Fibroblast of gingiva (primary cell): ENCODE measurements at places on chromosomes 2 and 18.
A peak's percentile ranks its signal among the peaks of the same experiment; 100 is the strongest.

DNA sequence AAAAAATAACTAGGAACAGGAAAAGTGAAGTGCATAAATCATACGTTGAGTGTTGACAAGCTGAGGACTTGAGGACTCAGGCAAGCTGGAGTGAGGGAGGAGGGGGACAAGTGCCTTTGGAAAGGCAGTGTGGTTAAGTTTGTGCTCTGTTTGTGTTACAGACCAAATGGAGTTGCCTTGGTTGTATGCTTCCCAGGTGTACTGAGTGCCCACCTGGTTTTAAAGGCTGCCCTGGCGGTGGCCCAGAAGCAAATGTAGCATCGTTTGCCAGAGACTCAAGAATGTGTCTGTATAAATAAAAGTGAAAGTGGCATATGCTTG is 240.9 kb downstream of the PRKCE start:
- DNase-seq: no peak

GRCh38 chr18:48713309-48713708 is 174.5 kb downstream of the CTIF start:
- DNase-seq: no peak

- peak; percentile 53 for DNase-seq
Measured at GRCh38 chr2:30511122-30512083, 64.4 kb downstream of the LCLAT1 start.

DNA sequence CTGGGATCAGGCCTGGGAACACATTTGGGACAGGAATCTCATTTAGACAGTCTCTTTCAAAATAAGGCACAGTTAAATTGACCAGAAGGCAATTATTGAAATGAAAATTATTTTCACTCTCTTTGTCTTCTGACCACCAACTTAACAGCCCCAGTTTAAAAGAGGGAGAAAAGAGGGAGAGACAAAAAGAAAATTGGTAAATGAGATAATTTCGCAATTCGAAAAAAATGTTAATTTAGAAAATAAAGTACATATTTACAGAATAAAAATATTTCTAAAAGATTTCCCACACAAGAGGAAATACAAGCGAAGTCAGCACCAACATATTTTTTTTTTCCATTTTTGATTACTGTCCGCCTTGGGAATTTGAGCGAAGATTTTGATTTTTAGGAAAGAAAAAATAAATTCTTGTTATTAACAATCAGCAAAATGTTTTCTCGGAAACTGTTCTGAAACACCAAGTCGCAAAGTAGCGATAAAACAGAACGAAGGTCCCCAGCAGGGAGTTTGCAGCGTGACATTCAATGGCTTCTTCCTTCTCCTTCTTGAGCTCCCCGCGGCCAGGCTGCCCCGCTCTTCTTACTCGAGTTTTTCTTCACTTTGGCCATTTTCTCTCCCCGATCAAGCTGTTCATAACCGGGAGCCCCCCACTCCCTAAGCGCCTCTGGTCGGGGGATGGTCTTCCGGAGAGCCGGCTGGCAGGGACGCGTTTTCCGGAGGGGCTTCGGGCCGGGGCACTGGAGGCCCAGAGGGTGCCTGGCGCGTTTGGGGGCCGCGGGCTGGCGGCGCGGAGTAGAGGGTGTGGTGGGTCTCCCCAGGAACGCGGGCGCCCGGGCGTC is 5.0 kb downstream of the SP9 start:
- no peak for DNase-seq

- DNase-seq: no peak
Measured at GRCh38 chr18:79512461-79513380, 117.0 kb downstream of the NFATC1 start.

GRCh38 chr2:172735582-172736423 is at the start of gene RAPGEF4:
Gene RAPGEF4 (plus strand): TSS chr2:172735845. CDS start chr2:172735984, 139 bp downstream.
- no peak for DNase-seq

DNA sequence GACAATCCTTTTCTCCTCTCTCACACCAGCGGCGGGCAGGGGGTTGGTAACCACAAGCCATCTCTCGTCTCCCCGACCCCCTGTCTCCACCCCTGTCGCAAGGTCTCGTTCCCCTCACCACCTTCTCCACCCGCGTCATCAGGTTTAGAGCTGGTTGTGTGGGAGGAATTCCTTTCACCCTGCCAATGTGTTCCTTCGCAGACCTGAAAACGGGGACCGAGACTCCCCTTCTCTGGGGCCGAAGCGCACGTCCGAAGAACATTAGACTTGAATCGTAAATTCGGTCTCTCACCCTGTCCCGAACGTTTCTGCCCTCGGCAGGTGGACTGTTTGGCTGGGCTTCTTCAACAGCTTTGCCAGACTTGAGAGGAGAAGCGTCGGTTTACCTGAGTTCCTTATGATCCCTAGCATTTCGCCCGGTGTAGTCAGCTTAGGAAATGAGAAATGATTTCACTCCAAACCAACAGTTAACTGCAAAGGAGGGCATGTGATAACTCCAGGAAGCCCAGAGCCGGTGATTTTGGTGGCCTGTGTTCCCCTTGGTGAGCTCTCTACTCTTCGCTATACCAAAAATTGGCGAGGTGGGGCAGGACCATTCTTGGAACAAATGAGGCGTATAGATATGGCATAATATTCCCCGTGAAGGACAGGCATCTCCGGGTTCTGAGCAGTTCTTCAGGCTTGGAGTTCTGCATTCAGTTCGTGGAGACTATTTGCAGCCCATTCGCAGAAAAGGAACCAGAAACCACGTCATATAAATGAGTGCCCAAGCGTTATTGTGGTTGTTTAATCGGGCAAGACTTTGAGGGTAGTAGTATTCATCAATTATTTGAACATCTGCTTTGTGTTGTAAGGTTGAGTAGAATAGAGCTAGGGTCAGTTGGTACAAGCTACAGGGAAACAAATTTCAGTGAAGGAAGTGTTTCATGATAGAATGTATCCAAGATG is 694 bp downstream of the CFAP36 start:
- DNase-seq: peak; percentile 5

DNA sequence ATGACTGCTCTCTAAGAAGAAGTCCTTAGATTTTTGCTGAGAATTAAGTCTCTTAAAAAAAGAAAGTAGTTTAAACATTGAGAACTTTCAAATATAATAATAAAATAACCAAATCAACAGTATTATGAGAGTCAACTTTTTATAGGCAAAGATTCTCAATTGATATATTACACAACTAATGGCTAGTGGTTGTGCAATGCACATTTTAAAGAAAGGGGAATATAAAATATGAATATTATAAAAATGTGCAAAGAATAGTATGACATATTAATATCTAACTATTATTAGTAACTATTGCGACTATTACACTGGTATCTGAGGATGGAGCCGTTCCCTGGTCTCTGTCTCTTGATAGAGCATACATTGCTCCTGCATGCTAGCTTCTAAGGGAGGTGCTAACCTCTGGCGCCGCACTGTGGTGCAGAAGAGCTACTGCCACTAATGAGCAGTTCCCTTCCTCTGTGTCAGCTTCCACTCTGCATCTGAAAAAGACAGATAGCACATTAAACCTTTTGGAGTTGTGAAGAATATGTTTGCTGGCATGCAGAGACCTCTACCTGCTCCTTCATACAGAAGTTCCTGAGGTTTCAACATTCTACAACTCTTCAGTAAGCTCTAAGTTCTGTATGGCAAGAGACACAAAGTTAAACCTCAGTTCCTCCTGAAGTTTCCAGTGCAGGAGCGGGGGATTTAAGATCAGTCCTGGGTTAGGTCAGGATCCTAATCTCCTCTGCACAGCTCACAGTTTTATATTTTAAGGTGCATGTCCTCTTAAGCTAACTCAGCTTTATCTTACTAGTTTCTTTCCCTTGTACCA is 3.5 kb upstream of the SLC9A2 start:
- peak; percentile 55 for DNase-seq

GRCh38 chr2:47300609-47301276 is 102.2 kb upstream of the MSH2 start:
- DNase-seq: no peak

- DNase-seq: no peak
Measured at GRCh38 chr2:134975281-134976009, 56.8 kb downstream of the CCNT2 start.

- DNase-seq: no peak
Measured at GRCh38 chr18:5311301-5311989, 15.9 kb upstream of the ZBTB14 start.
